Germinal center (tissue), 1 donor: ENCODE measurements at places on chromosomes 3 and 15.

DNA sequence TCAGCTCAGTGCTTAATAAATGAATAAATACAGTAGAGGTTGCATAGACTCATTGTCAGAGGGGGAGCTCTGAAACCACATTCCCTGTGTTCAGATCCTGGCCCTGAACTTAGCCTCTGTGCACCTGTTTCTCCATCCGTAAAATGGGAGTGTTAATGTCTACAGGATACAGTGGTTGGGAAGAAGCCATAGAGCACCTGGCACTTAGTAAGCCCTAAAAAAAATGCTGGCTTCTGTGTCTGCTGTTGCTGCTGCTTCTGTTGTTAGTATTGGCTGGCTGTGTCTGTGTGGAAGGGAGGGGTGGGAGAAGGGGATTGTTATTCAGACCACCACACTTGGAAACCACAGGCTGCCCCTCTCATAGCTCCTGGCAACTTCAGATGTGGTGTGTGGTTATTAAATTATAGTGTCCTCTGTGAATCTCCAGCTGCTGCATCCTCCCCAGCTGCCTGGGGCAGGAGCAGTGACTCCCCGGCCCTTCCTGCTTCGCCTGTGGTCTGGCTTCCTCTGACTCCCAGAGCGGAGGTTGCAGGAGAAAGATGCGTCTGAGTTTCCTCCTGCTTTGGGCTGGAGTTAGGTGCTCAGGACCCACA is 31.0 kb downstream of the FGD5 start:
- DNase-seq = no peak

- DNase-seq = no peak
Measured at GRCh38 chr3:165920984-165921383, 83.8 kb upstream of the BCHE start.

DNA sequence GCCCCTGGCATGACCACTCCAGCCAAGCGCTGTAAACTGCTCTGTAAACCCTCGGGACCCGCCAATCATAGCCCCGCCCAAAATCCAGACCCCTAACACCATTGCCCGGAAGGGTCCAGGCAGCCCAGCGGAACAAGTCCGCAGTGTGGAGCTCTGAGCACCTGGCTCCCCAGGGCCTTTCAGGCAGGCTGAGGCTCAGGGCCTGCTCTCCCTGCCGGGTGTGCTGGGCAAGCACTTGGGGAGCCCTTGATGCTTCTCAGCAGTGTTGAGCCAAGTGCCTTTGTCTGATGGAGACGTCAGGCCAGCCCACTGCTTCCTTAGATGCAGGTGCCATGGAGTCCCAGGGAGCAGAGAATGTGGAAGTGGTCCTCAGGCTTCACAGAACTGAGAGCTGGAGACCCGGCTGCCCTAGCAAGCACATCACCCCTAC is 106.2 kb downstream of the TLE3 start:
- DNase-seq = no peak

DNA sequence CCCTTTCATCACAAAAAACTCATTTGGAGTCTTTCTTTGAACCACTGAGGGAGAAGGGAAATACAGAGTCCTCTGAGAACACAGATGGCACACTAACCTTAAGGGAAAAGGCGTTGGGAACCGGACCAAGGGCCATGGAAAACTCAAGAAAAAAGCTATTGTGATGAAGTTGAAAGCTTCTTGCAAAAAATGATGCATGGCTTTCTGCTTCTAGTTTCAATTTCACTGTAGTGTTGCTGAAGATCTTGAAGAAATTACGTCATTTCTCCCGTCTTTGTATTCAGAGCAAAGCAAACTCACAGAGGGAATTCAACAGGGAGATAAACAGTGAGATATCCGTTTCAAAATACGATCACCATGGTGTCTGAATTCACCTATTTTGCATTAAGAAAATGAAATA is 642.3 kb upstream of the ADAMTS9 start:
- DNase-seq = no peak
